ENCODE measurements at places on chromosomes 1 and 21. TPM values are rescaled to one million over a fixed set of nuclear protein-coding genes. Genes with fewer than 3 reads are reported as not detected.

Gene PLA2G2F
- not detected for total RNA-seq

Gene C8B
- not detected for total RNA-seq

Gene DCST1
- total RNA-seq = 0.34 TPM

Gene AMY2A
- not detected for total RNA-seq

Data from activated naive CD4-positive, alpha-beta T cell treated with anti-CD3 and anti-CD28 coated beads, Interleukin-2, amount 50 U/mL, for 72 hours (primary cell).